ENCODE measurements at places on chromosomes 11 and 22.

GRCh38 chr11:17407575-17407974 lies 19.1 kb upstream of the KCNJ11 start:
- no peak for DNase-seq

- peak; percentile 63 for DNase-seq
These were observed 27.7 kb upstream of the PARVB start for GRCh38 chr22:43996170-43996980.

GRCh38 chr22:39349506-39349966 lies 255 bp upstream of the SYNGR1 start:
- no peak for DNase-seq

DNA sequence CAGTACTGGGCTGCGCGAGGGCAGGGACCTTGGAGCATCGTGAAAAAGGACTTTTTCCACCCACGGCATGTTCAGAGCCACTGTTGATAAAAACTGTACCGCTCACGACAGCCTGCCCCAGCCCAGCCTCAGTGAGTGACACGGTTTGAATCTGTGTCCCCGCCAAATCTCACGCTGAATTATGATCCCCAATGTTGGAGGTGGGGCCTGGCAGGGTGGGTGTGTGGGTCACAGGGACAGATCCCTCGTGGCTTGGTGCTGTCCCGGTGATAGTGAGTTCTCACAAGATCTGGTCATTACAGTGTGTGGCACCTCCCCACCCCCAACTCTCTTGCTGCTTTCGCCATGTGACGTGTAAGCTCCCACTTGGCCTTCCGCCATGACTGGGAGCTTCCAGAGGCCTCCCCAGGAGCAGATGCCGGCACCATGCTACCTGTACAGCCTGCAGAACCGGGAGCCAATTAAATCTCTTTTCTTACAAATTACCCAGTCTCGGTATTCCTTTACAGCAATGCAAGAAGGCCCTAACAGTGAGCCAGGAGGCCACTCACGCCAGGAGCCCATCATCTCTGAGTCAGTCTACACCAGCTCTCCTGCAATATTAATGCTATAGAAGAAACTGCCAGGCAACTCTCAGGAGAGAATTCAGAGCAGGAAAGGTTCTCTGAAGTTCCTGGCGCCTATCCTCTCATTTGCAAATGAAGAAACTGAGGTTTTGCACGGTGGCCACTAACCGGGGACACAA lies 1.3 kb downstream of the TOLLIP start:
- no peak for DNase-seq

DNA sequence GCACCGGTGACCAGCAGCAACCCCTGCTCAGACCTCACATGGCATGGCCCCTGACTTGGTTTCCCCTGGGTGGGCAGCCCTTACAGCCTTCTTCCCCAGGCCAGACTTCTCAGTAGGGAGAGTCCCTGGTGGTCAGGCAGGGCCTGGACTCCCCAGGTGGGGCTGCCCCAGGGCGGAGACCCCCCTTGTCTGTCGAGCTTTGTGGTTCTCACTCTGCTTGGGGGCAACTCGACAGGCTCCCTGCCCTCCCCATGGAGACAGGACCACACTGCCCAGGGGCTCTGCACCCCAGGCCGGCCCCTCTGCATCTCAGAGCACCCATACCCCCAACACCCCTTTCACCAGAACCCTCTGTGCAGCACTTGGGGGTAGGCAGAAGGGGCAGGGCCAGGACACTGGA lies 87.7 kb downstream of the MORC2 start:
- DNase-seq = no peak

- DNase-seq = no peak
These were observed 1.2 kb downstream of the BACE1 start for GRCh38 chr11:117314840-117315239.

Data from activated T-cell treated with anti-CD3 and anti-CD28 coated beads for 4 hours (primary cell).